Right hindlimb (tissue), 1 donor: ENCODE measurements at places on chromosomes 12 and 14.

GRCh38 chr12:63900922-63901793 lies 56.7 kb downstream of the SRGAP1 start:
- no peak for DNase-seq

GRCh38 chr14:101355284-101355683 lies 206.0 kb upstream of the DIO3 start:
- no peak for DNase-seq

DNA sequence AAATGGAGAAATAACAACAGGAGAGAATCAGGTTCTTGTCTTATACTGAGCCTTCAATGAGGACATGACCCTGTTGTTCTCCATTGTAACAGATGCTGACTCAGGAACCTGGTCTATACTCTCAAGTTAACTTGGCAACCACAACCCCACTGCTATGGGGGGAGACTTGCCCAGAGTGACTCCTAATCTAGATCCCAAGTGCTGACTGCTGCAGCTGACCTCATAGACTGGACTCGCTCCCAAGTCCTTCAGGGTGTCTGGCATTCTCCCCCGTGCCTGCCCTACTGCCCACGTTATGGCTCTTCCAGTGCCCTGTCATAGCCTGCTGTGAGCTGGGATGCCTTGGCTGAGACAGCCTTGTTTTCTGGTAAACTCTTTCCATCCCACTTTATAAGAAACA lies 37.1 kb downstream of the NID2 start:
- peak; percentile 58 for DNase-seq

DNA sequence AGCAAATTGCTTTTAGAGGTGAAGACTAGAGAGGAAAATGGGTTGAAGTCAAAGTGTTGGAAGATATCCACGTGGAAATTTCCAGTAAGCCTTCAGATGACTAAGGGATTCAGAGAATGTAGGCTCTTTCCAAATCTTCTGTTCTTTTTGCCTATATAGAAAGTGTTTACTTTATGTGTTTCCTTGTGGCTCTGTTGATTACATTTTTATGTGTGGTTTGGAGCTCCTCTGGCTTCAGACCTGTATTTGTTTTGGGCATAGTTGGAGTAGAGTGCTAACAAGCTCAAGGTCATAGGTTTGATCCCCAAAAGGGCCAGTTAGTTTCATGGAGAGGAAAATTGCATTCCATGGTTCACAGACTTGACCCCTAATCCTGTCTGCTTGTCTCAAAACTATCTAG lies 91.9 kb downstream of the IGF1 start:
- DNase-seq: no peak

DNA sequence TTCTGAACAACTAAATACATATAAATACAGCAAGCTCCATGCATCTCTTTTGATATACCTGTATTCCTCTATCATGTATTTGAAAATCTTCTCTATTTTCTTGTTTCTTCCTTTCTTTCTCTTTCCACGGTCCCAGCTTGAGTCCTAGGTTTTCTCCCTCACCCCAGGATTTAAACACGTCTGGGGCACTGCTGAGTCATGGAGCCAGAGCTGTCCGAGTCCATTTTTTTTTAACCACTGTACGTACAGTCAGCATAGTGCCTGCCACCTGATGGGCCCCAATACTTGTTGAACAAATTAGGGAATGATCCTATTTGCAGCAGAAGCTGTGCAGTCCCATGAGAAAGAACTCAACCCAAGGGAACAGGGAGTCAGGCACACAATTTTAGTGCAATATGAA lies 158.1 kb downstream of the ATP23 start:
- no peak for DNase-seq

DNA sequence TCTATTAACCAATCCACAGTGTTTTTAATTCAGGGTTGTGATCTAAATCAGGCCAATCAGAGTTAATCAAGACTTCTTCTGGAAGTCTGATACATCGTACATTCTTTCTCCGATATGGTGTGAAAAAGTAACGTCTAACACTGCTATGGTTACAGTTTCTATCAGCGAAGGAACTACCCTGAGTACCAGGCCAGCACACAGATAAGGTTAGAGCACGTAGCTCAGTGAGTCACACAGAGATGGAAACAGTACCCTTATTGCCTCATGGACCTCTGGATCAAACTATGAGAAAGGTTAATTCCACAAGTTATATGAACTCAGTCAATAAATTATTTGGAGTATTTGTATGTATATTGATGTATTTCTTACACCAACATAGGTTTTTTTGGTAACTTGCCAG lies 3.3 kb downstream of the OR6C68 start:
- DNase-seq: no peak

- DNase-seq: no peak
These were observed 130.3 kb upstream of the FUT8 start for GRCh38 chr14:65281991-65282895.

DNA sequence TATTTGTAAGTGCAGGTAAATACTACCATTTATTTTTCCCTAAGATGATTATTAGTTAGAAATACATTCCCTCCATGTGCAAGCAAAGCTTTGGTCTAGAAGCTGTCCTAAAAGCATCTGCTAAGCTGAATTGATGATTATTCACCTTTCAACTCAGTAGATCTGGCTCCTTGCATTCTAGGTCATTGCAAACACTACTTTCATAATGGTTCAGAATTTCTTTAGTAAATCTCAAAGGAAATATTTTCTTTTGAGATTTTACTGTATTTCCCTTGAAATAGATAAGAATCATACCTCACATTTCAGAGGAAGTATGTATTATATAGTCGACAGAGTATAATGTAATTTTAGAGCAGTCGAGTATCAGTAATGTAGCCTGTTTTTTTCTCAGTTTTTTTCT lies 2.4 kb downstream of the ETNK1 start:
- no peak for DNase-seq

- DNase-seq: no peak
These were observed 44.0 kb downstream of the BCAT1 start for GRCh38 chr12:24904871-24905270.

GRCh38 chr14:65486863-65487262 lies 74.3 kb downstream of the FUT8 start:
- DNase-seq: no peak

- DNase-seq: no peak
These were observed 134.6 kb downstream of the ESR2 start for GRCh38 chr14:64159588-64159987.

DNA sequence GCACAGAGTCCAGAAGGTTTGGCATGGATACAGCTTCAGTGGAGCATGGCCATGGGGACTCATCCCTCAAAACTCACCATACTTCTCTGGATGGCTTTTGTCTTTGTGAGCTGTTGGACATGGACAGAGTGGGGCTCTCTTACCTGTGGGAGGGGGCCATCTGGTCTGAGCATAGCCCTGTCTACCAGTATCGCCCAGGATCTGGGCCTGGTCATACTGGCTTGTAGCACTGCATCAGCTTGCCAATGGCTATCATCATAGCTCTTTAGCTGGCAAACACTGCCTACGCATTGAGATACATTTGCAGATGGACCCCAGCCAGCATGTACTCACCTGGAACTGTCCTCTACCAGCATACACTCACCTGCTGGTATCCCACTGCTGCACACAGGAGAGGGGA lies 975.2 kb upstream of the NOVA1 start:
- DNase-seq: no peak

DNA sequence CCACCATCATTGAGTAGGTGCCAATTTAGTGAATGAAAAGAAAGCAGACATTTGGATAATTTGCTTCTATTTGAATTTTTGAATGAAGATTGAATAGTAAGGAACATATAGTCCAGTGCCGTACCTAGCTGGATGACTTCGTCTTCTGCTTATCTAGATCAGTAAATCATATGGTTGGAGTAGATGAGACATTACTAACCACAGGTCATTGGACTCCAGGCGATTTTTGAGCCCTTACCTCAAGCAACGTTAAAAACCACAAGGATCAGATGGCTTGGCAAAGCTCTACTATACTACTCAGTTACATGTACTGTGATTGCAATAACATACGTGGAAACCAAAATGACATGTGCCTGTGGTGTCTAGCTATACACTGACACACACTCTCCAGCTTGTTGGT lies 1.7 kb upstream of the SPATS2 start:
- DNase-seq: no peak

DNA sequence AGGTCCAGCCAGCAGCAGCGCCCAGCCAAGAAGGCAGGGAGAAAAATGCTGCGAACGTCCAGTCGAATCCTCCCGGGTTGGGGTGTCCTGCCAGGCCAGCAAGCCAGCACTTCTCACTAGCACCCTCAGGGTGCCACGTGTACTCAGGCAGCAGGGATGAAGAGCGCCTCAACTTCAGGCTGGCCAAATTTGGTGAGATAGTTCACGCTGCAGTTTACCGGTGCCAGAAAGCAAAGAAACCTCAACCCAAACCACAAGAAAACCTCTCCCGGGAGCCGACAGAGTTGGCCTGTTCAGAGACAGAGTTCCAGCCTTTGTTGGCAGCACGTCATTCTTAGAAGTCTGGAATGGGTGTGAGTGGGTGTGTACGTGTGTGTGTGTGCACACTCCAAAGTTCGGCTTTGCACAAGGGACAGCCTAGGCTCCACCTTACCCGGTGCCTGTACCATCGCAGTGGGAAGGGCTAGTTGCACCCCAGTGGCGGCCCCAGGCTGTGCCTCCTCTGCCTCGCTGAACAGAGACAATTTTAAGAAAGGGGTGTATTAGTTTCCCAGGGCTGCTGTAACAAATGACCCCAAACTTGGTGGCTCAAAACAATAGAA lies 42.1 kb downstream of the ELK3 start:
- DNase-seq: peak; percentile 56

GRCh38 chr12:50589650-50590435 lies 85.1 kb downstream of the DIP2B start:
- DNase-seq: no peak

GRCh38 chr12:114508529-114509129 lies 102.7 kb upstream of the TBX5 start:
- DNase-seq: peak; percentile 65

DNA sequence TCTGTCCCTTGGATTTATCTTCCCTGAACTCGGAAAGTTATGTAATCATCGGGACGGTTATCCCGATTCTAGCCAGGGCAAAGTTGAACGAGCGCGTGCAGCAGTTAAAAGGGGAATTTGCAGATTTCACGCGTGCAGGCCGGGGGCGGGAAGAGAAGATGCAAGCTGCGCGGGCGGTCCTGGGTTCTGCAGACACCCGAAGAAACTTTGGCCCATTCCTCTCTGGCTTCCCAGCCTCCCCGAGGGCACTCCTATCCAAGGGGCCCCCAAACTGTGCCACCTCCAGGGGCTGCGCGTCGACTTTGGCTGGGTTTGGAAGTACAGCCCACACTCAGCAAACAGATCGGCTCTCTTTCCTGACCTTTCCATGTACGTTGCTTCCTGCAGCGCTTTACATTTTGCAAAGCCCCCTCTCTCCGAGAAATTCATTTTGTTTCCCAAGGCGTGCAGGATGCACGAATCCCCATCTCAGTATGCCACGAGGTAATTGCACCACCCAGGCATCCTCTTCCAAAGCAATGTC lies 941 bp upstream of the PPP1CC start:
- DNase-seq: peak; percentile 40

DNA sequence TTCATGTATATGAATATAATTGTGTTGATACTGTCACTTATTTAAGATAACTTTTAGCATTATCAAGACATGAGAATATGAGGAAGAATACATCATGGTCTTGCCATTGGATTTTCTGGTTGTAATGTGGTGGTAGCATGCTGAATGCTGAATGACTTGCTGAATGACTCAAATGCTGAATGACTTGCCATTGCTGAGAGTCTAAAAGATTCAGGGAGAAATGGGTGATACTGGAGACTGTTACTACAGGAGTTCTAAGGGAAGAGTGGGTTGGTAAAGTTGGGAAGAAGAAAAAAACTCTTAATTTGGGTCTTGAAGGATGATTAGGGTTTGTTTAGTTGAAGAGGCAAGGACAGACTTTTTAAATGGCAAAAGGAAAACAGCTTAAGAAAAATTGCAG lies 72.1 kb upstream of the MANSC4 start:
- no peak for DNase-seq

DNA sequence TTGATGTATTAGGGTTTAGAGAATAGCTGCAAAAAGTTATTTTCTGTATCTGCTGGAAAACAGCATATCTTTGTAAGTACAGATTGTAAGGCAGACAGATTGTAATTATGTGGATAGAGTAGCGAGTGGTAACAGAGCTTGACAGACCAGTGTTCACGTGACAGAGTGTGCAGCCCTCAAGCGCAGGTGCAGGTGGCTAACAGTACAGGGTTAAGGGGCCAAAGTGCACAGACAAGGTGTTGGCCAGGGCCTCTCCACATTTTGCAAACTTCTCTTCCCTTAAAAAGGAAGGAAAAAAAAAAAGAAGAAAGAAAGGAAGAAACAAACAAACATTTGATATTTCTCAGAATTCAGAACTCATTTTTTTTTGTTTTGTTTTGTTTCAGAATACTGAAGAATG lies 25.2 kb upstream of the KLHL42 start:
- no peak for DNase-seq

DNA sequence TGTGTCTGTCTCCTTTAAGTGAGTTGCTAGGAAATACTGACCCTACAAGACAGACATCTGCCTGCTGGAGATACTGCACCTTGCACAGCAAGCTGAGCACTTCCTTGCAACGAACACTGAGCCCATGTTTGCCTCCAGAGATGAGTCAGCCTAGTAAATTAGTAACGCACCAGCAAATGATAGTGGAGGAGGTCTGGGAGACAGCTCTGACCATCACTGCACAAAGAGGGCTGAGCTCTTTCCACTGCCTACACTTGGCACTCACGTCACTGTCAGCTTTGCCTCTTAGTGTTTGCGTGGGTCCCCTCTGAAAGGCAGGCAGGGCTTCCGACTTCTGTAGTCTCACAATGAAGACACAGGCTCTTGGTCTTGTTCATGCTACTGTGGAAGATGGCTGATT lies 109.0 kb downstream of the APAF1 start:
- no peak for DNase-seq

DNA sequence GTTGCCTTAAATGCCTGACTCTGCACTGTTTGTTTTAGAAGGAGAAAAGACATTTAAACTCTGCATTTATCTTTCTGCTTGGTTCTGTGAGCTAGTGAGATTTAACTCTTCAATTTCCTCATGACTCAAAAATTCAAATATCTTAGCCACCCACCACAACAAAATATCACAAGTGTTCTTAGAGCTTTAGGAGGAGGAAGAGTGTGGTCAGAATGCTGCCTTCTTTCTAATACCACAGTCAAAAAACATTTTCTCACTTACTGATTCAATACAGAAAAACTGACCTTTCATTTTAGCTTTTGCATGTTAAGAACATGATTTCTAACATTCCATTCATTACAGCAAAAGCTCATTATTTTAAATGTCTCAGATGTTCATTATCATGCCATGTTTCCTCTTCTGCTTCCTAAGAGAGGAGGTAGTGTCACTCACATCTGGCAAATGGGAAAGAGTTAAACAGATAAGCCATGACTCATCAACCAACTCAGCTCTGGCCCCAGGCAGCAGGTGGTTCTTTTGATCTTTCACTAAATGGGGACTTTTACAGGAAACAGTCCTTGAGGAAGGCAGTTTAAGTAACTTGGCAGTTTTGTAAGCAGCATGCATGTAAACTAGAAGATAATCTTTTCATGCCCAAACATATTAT lies 56.4 kb upstream of the RNU6-8 start:
- DNase-seq: no peak

DNA sequence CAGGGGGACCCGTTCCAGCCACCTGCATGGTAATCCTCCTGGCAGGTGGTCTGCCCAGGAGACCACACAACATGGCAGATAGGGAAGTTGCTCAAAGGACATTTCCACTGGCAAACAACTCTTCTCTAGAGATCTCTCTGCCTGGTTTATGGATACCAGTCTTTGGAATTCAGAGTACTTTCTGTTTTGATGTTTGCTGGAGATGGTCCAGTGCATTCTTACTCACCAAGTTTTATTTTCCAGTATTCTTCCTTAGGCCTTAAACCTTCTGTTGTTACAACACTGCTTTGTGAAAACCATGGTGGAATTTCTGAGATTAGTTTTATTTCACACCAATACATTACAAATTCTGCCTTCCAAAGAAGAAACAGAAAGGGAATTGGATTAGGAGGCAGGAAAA lies 428.3 kb downstream of the FUT8 start:
- DNase-seq: no peak
